SJCRH30 (cell line): ENCODE measurements at places on chromosomes 6 and 20. TPM values are rescaled to one million over a fixed set of nuclear protein-coding genes. Genes with fewer than 3 reads are reported as not detected.

Gene SLC22A16
- total RNA-seq = 0.38 TPM in 1 of 2 replicates, not detected in the other

Gene TAGAP
- 4.7 and 5.2 TPM in 2 replicates for total RNA-seq

Gene ERVFRD-1
- total RNA-seq = not detected in 2 replicates

Gene SLC22A1
- total RNA-seq = 0.20 and 0.49 TPM in 2 replicates

Gene SLC9A8
- 7.4 and 10.2 TPM in 2 replicates for total RNA-seq

Gene TREML2
- 0.06 TPM in 1 of 2 replicates, not detected in the other for total RNA-seq

Gene SUPT3H
- 10.3 and 15.8 TPM in 2 replicates for total RNA-seq

Gene ADGB
- 0.28 and 0.43 TPM in 2 replicates for total RNA-seq

Gene GPX5
- total RNA-seq = not detected in 2 replicates

Gene TFAP2C
- not detected in 2 replicates for total RNA-seq

Gene DNMT3B
- 15.6 TPM in 2 replicates for total RNA-seq

Gene UNC93A
- total RNA-seq = not detected in 2 replicates

Gene SRMS
- not detected in 2 replicates for total RNA-seq

Gene SAMD5
- total RNA-seq = 11.6 and 12.2 TPM in 2 replicates

Gene OTOR
- total RNA-seq = not detected in 2 replicates

Gene PSMB9
- total RNA-seq = 0.18 TPM in 1 of 2 replicates, not detected in the other

Gene MYT1
- total RNA-seq = 0.10 TPM in 1 of 2 replicates, not detected in the other

Gene PRIM2
- total RNA-seq = 32.5 and 33.5 TPM in 2 replicates

Gene PI16
- not detected in 2 replicates for total RNA-seq

Gene FGD2
- not detected in 2 replicates for total RNA-seq
